ENCODE measurements at places on chromosomes 2 and 18. TPM values are rescaled to one million over a fixed set of nuclear protein-coding genes. Genes with fewer than 3 reads are reported as not detected.
A peak's percentile ranks its signal among the peaks of the same experiment; 100 is the strongest.

The LYPD6B gene
- 0.91 TPM for total RNA-seq

GRCh38 chr18:70982292-70982691, 693.4 kb downstream of the SOCS6 start:
- DNase-seq: no peak

The LRP2 gene
- total RNA-seq: 22.0 TPM

DNA sequence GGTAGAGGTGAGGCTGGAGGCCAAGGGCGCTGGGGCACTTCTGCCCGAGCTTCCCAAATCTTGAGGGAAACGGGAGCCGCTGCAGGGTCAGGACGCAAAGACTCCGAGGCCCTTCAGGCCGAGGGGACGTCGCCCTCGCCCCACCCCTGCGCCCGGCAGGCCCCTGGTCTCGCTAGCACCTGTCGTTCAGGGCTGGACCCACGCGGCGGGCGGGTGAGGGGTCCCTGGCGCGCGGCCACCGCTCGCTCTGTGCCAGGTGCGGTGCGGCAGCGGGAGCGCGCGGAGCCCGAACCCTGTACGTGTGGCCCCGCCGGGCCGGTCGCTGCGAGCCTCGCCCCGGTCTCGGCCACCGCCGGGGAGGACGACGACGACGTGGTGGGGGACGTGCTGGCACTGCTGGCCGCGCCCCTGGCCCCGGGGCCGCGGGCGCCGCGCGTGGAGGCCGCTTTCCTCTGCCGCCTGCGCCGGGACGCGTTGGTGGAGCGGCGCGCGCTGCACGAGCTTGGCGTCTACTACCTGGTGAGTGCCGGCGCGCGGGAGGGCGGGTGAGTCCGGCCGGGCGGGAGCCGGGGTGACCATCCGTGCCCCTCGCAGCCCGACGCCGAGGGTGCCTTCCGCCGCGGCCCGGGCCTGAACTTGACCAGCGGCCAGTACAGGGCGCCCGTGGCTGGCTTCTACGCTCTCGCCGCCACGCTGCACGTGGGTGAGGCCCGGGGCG, 4.9 kb downstream of the ERFE start:
- DNase-seq: peak; percentile 45

GRCh38 chr2:183592271-183592670, 468.0 kb downstream of the NUP35 start:
- no peak for DNase-seq

- DNase-seq: no peak
Observed at GRCh38 chr2:216571178-216571908, 61.9 kb upstream of the IGFBP2 start.

DNA sequence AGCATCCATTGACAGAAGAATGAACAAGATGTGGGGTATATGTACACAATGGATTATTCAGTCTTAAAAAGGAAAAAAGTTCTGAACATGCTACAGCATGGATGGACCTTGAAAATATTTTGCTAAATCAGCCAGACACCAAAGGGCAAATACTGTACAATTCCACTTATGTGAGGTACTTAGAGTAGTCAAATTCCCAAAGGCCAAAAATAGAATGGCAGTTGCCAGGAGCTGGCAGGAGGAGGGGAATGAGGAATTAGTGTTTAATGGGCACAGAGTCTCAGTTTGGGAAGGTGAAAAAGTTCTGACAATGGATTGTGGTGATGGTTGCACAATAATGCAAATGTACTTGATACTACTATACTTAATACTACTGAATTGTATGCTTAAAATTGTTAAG, 193.2 kb downstream of the MBD2 start:
- no peak for DNase-seq

- DNase-seq: no peak
Observed at GRCh38 chr2:85278361-85278760, 49.4 kb downstream of the TGOLN2 start.

- no peak for DNase-seq
Observed at GRCh38 chr2:42214669-42215068, 45.5 kb downstream of the EML4 start.

Data from cerebellum (tissue), 4 donors.